ENCODE measurements at places on chromosomes 11 and 22.

- DNase-seq: no peak
Measured at GRCh38 chr11:131766637-131767036, 396.2 kb downstream of the NTM start.

GRCh38 chr22:35489239-35489638 is 51.4 kb upstream of the RASD2 start:
- DNase-seq: no peak

- DNase-seq: no peak
Measured at GRCh38 chr11:69381681-69382130, 87.8 kb downstream of the MYEOV start.

DNA sequence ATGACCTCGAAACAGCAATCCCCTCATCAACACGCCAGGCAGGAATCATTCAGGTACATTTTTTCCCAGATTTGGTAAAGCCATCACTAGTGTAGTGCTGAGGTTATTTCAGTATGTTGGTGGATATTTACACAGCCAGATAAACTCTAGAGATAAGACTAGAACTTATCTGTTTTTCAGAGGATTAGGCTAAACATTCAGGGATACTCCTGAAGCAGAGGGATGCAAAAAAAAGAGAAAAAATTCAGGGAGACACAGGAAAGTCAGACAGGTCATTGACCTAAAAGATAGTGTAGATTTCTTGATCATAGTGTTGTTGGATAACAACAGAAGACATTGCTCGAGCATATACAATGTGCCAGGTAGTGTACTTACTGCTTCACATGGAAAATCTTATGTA is 93.2 kb downstream of the ATM start:
- DNase-seq: no peak

DNA sequence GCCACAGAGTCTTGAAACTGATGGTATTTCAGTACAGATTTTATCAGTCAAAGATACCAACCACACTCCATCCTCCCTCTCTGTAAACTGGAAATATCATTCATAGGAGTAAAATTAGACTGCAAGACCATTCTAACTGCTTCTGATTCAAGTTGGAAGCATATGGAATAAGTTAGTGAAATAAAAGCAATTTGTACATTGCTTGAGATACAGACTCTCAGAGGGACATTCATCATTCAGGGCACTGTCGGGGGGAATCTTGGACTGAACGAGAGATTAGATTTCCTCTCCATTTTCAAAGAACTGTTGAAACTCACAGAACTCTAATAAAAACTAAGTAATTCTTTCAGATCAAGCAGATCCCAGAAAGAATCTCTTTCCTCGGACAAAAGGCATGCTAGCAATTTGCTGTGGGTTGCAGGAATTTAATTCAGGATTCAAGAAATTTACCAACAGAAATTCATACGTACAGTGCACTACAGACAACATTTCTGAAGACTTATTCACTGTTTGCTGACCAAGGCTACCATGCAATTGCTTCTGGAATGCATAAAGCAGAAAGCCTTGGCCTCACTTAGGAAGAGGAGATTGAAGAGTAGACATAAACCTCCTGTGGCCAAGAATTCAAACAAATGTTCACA is 34.1 kb downstream of the PAMR1 start:
- peak; percentile 81 for DNase-seq

DNA sequence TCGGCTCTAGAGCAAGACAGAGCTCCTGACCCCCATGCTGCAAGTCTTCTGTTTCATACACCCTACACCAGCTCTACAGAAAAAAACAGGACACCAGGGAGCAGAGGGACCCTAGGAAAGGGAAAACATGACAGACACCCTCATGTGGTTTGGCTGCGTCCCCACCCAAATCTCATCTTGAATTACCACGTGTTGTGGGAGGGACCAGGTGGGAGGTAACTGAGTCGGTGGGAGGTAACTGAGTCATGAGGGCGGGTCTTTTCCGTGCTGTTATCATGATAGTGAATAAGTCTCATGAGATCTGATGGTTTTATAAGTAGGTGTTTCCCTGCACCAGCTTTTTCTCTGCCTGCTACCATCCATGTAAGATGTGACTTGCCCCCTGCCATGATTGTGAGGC is 6.6 kb upstream of the C22orf39 start:
- no peak for DNase-seq

GRCh38 chr22:34390400-34390799 is 470.1 kb upstream of the LARGE1 start:
- DNase-seq: no peak

DNA sequence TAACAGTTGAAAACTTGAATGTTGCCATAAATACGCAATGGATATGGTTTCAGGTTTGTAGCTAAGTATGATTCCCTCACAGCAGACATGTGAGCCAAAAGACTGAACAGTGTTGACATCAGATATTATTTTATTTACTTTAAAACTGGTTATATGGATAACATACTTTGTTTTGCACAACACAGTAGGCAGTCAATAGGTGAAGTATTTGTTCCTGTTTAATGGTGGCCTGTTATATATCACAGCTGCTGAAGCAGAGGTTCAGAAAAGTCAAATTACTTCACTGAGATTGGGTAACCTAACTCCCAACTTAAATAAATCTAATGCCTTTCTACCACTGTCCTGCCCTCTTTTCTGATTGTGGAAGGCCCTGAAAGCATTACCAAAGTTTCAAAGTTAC is 44.6 kb downstream of the YAP1 start:
- no peak for DNase-seq

GRCh38 chr11:45654231-45655011 is 11.0 kb downstream of the CHST1 start:
- DNase-seq: no peak

DNA sequence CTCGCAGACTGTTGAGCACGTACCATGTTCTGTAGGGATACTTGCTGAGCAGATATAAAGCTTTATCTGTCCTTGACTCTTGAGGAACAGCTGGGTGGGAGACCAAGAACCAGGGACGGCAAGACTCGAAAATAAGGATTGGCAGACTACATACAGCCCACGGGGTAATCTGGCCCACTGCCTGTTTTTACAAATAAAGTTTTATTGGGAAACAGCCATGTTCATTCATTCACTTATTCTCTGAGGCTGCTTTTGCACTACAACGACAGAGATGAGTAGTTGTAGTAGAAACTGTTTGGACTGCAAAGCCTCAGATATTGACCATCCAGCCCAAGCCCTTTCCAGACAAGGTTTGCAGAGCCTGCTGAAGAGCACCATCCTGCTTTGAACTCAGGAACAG is 20.3 kb upstream of the RBM4B start:
- no peak for DNase-seq

DNA sequence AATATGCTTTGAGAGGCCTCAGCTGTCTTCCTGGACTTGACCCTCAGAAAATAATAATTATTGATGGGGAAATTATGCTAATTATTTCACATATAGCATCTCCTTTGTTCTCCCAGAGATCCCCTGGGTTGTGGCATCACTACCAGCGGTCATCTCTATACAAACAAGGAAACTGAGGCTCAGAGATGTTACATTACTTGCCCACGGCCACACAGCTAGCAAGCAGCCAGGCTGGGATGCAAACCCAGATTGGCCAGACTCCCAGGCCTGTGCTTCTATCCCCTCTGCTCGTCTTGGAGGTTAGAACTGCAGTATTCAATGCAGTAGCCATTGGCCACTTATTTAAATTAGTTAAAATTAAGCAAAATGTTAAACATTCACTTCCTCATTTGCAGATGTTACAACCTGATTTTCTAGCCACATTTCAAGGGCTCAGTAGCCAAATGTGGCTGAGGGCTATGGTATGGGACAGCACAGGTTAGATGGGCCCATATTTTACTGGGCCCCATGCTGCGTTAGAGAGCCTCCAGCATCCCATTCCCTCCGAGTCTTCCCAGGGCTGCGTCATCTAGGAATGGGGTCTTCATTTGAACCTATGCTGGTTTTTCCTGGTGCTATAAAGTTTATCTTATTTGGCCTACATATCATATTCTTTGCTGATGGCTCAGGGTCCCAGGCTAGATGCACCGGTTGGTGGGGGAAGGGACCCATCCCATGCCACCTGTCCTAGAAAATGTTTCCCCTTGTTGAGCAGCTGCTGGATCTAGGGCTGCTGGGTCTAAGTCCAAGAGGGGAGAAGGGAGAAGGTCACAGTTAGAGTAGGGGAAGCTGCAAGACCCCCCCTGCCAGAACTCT is 2.2 kb downstream of the SLC35C1 start:
- DNase-seq: no peak

DNA sequence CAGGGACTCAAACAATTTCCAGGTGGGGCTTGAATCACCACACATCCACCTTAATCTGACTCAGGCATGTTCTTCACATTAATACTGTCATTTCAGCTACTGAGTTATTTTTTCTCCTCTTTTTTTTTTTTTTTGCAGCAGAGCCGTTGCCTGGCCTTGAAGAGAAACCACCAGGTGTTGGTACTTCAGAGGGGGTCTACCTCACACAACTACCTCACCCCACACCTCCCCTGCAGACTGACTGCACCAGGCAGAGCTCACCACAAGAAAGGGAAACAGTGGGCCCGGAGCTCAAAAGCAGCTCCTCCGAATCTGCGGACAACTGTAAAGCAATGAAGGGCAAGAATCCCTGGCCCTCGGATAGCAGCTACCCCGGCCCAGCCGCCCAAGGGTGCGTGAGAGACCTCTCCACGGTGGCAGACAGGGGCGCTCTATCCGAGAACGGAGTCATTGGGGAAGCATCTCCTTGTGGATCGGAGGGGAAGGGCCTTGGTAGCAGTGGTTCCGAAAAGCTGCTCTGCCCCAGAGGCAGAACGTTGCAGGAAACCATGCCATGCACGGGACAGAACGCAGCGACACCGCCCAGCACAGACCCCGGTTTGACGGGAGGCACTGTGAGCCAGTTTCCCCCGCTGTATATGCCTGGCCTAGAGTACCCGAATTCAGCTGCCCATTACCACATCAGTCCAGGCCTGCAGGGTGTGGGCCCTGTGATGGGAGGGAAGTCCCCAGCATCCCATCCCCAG is 15.1 kb upstream of the SLC25A18 start:
- DNase-seq: no peak

GRCh38 chr11:85843929-85844328 is 11.3 kb upstream of the CCDC83 start:
- DNase-seq: no peak

- DNase-seq: no peak
Measured at GRCh38 chr22:24108073-24108472, 73.2 kb upstream of the SUSD2 start.

DNA sequence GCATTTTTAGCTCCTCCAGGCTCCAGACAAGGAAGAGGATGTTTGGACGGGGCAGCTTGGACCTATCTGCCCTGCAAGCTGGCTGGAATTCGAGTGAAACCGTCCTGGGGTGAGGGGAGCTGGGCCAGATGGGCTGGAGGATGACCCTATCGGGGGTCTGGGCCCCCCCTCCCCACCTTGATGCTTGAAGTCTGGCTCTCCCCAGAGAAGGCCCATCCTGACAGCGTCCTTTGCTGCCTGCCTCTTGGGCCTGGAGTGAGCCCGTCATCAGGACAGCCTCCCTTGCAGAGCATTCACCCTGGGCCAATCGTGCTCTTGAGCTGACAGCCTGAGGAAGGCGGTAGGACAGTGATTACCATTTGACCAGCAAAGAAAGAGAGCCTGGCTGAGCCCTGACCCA is 5.3 kb upstream of the PDGFB start:
- DNase-seq: no peak

DNA sequence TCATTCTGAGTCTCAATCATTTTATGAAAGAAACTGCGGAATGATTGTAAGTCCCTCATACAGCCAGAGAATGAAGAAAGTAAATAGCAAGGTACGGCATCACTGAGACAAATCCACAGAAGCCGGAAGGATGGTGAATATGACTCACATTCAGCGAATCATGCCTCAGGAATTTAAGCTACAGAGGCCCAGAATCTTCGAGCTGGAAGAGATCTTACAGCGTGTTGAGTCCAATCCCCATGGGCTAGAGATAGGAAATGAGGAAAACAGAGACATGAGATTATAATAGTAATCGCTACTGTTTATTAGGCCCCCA is 173.2 kb downstream of the KIF18A start:
- DNase-seq: peak; percentile 97

GRCh38 chr11:121348220-121348875 is 55.8 kb downstream of the SC5D start:
- no peak for DNase-seq
